ENCODE measurements at places on chromosomes 13 and 19. TPM values are rescaled to one million over a fixed set of nuclear protein-coding genes. Genes with fewer than 3 reads are reported as not detected.

Gene SMARCA4
- total RNA-seq, result 13.0 TPM

Gene C19orf38
- not detected for total RNA-seq

Gene TBXA2R
- 0.71 TPM for total RNA-seq

Gene IGFL2
- 0.84 TPM for total RNA-seq

Gene AP2S1
- 283 TPM for total RNA-seq

Data from A549 treated with CpdA at 1 μM for 4 hours (cell line).